OCI-M1 (cell line): ENCODE measurements at places on chromosomes 1 and 21.

GRCh38 chr1:208526613-208527125, 282.5 kb upstream of the PLXNA2 start:
- DNase-seq, result no peak

DNA sequence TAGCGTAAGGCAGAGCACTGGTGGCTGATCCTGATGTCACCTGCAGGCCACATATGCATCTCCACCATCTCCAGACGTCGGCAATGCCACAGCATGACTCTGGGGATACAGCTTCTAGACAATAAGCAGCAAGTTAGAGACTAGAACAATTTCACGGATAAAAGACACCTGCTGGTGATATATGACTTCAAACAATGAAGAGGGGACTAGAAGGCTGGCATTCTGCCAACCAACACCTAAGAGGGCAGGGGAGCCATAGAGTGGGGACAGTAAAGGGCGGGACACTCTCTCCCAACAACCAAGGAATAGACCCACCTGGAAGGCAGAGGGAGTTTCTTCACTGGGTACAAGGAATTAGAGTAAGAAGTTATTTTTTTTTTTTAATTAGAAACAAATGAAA, 126.7 kb downstream of the SIM2 start:
- no peak for DNase-seq

DNA sequence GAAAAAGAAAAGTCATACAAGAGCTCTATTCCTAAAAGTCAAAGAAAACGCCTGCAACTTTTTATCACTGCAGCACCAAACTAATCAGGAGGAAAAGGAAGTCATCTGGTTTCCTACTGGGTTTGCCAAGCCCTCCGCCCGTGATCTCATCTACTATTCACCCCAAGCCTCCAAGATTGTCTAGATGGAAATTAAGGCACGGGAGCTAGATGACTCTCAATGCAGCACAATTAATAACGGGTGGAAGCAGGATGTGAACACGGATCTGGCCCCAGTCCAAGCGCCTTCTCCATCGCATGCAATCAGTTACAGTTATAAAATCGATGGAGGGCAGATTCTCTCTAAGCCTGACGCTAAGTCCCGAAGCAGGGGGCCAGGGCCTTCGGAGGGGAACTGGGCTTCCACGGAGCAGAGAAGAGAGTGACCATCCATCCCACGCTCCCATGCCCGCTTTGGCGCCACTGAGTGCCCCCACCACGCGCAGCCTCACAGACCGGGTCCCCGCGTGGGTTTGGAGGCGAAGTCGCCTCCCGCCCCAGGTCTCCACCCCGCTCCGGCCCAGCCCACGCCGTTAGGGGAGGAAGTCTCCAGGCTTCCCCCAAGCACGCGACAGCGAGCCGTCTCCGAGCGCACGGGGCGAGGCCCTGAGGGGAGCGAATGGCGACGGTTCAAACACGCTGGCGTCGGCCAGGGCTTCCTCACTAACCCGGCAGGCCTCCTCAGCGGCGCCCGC, 1.8 kb downstream of the HSF2BP start:
- peak; percentile 50 for DNase-seq

DNA sequence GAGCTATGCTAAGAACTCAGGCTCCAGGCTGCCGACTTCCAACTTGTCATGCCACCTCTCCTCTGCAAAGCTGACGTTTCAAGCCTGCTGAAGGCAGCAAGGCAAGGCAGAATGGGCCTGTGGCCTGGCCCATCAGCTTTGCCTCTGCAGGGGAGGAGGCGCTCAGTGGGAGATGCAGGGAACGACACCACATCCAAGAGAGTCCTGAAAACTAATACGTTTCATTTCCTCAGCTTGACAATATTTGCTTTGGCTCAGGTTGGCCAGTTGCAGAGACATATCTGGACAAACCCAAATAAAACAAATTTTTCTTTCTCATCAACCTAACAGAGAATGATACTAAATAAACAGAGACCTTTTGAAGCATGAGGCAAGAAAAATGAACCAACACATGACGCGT, 35.3 kb downstream of the BEND5 start:
- DNase-seq, result no peak

DNA sequence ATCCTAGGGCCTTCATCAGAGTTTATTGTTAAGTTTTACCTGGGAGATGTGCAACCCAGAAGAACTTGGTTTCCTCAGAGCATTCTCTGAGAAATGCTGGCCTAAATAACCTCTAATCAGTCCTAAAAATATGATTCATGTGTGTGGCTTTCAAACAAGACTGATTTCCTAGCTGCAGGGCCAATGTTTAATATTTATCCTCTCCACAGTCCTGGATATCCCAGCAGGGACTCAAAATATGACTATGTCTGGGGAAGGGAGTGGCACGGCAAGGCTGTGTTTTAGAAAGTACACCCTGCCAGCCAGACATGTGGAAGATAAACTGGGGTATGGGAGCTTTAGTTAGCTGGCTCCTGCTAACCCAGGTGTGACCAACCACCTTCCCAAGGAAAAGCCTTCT, 26.3 kb downstream of the PLPP3 start:
- DNase-seq, result no peak

DNA sequence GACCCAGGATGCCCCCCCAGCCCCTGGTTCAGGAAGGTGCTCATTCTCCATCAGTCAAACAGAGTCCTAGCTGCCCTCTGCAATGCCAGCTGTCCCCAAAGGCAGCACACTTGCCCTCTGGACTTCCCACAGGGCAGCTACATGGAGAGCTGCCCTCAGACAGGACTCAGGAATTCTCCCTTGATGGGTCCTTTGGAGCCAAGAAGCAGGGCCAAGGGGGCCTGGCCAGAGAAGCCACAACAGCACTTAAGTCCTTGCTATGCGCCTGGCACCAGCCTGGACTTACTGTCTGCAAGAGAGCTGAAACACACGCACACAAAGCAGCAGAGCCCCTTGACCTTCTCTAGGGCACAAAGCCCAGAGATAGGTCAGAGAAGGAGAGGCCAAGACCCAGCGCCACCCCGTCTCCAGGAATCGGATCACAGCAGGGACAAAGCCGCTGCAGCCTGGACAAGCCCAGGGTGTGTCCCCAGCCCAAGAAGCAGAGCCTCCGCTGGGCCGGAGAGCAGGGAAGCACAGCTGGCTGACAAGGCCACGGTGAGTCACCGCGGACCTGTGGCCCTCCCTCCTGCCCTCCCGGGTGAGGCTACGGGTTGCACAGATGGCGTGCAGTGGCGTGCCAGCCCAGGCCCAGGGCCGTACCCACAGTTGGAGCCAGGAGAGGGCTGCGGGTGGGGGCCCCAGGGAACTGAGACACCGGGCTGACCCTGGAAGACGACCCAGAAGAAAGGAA, 1.7 kb downstream of the WNT9A start:
- no peak for DNase-seq

DNA sequence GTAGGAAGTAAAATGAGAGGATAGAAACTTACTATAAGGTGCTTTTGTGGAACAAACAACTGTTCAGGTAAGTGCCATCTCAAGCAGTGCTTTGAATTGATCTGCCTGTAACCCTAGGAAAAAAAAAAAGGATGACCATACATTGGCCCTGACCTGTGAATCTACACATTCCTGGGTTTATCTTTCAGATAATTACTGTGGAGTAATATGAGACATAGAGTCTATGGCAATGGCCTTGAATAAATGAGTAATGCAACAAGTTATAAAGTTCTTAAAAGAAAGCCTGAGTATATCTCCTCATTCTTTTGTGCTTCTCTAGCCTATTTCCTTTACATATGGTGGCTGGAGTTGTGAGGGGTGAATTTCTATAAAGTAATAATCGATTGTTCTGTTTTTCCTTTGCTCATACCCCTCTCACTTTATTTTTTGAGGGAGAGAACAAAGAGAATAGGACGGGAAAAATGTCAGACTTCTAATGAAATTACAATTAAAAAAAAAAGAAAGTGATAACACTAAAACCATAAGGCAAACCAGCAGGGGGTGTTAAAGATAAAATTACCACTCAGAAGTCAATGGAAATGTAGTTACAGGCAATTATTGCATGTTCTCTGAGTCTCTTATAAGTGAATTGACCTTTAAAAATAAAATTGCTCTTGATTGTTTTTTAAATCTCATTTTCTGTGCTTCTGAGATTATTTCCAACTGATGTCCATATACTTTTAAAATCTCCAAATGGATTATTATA, 12.4 kb upstream of the ATP1A1 start:
- peak; percentile 64 for DNase-seq

DNA sequence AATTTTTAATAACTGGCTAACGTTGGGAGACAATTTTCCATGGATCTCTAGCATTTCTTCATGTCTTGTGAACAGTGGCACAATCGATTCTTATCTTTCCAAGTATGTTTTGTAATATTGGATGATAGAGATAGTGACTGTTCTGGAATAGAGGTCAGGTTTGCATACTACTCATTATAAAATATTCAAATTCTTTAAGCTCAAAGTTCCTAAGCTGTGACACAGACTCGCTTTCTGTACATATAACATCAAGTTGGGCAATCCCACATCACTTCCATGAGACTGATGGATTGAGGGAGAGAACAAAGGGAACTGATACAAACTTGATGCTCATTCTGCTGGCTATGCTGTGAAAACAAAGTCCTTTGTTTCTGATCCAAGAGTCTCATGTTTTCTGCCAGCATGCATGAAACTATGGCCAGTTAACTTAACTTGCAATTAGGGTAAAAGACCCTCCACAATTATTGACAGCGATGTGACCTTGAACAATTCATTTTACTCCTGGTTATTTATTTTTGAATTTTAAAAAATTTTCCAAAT, 392.4 kb downstream of the TTLL7 start:
- no peak for DNase-seq

DNA sequence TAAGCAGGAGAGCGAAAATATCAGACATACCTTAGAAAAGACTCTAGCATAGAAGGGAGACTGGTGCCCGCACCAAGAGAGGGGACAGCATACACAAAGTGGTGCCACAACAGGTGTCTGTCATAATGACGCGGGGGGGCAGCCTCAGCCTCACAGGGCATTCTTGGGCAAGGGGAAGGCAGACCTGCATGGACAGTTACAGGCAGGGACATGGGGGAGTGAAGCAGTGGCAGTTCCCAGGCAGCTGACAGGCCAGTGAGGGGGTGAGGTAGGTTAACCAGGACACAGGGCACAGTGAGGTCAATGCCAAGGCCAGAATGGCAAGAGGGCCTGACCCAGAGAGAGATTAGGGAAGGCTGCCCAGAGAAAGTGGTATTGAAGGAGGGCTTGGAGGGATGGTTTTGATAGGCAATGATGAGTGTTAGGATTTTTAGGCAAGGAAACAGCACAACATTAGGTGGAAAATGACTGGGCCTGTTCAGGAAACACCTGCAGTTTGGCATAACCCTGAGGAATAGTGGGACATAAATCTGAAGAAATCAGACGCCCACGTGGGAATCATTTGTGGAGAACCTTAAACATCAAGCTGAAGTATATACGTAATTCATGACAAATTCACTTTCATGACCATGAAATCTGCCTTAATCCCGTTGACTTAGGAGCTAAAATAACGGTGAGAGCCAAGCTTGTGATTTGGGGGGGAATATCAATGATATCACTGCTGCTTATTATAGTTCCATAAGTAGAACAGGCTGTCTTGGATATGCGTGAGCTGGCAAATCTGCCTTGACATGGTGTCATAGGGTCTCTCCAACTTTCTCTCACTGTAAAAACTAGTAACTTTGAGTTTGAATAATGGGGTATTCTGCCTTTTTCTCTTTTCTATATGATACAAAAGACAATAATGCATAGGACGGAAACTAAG, 8.9 kb downstream of the PTPN14 start:
- DNase-seq, result no peak

- peak; percentile 94 for DNase-seq
Observed at GRCh38 chr1:226002667-226003501, 3.7 kb upstream of the SDE2 start.

DNA sequence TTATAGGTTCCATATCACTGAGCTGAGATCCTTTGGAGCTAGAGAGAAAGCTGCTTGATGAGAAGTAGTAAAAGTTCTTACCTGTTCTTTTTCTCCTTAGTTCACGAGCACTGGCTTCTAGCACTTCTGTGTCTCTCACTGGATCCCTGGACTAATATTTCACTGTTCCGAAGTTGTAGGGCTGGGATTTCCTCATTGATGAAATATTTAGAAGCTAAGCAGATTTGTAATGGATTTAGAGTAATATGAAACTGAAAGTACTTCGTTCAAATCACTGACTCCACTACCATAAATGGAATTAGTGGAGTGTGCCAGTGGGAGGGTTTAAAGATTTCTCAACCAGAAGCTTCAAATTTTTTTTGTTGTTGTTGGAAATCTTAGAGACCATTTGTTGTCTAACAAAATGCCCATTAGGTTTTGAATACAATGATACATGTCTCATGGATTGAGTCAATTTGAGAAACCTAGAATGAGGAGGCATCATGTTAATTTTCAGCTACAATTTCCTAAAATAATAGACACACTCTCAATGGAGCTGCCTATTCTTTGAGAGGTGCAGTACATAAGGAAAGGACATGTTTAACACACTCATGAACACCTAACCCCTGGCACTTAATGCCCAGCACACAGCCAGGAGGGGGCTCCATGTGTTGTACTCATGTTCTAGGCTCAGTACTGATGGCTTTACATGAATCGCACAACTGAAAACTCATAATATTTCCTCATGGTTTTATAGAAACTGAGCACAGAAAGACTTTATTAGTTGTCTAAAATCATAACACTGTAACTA, at the start of gene GBP1:
GBP1 (minus strand) TSS at position 130 of the 790 bp plus-strand sequence. CDS start 1,974 bp downstream, outside the sequence.
- DNase-seq, result peak; percentile 92

DNA sequence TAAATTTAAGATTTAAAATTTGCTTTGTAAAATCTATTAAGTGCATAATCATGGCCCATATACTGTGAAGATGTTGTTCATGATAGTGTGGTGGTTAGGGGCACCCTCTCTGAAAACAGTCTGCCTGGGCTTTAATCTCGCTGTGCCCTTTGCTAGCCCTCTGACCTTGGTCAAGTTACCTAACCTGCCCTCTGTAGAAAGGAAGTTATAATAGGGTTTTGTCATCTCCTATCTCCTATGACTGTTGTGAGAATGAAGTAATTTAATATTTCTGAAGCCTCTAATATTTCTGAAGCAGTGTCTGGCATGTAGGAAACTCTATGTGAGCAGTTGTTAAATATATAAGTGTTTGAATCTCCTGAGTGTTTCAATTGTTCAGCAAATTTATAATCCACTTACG, 116.6 kb upstream of the IVNS1ABP start:
- no peak for DNase-seq

DNA sequence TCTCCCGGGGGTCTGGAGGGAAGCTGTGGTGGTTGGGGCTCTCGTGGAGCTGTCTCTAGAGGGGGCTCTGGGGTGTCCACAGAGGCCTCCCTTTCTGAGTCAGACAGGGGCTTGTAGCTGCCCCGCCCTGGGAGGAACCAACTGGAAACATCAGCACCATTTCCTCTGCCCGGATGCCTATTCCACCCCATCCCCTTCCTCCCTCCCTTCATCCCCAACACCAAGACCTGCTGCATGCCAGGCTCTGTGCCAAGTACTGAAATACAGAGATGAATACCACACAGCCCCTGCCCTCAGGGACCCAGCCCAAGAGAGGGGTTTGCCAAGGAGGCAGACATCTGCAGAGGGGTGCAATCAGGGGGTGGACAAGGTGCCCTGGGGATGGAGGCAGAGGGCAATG, 125.6 kb upstream of the ADAR start:
- no peak for DNase-seq
